A549 treated with Hydrocortisone at 1 μM for 4 hours (cell line): ENCODE measurements at places on chromosomes 16 and 17. TPM values are rescaled to one million over a fixed set of nuclear protein-coding genes. Genes with fewer than 3 reads are reported as not detected.

CACNG3 gene
- not detected in 5 replicates for total RNA-seq

TBKBP1 gene
- total RNA-seq = 4.0 to 6.0 TPM (median 4.8 TPM) in 5 replicates

KRTAP1-1 gene
- not detected in 5 replicates for total RNA-seq

FBXO47 gene
- not detected in 5 replicates for total RNA-seq

CEP295NL gene
- 0.37 to 0.44 TPM (median 0.41 TPM) in 5 replicates for total RNA-seq

TCAP gene
- total RNA-seq = 0.70 to 1.2 TPM (median 0.93 TPM) in 5 replicates

SOX8 gene
- total RNA-seq = 2.1 to 3.0 TPM (median 2.7 TPM) in 5 replicates
